ENCODE measurements at places on chromosomes 2 and 18.

DNA sequence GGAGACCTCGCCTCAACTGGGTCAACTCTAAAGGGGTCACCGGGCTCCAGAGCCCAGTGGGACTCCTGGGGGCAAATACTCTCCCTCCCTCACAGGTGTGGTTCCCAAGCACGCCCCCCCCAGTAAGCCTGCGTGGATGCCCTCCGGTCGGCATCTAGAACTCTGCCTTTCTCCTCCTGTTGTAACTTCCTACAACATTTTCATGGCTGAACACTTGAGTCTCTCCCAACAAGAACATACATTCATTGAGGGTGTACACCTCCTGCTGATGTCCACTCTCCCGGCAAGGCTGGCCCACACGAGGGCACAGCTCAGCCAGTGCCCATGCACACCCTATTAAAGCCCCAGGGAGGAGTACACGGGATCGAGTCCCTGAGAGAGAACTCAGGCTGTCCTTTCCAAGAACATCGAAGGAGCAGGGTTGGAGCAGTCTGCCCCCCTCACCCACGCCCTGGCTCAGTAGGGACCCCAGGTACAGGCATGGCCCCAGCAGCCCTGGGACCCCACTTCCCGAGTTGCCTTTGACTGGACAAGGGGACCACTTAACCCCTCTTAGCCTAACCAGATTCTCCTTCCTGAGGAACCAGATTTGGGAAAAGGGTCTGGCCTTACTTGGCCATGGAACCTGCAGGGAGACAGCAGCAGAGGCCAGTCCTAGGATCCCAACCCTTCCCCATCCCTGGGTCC is 37.4 kb downstream of the FAM178B start:
- no peak for DNase-seq

- no peak for DNase-seq
Measured at GRCh38 chr18:7369006-7369405, 138.1 kb downstream of the LRRC30 start.

- DNase-seq = no peak
Measured at GRCh38 chr2:48248251-48248933, 281.6 kb upstream of the STON1 start.

DNA sequence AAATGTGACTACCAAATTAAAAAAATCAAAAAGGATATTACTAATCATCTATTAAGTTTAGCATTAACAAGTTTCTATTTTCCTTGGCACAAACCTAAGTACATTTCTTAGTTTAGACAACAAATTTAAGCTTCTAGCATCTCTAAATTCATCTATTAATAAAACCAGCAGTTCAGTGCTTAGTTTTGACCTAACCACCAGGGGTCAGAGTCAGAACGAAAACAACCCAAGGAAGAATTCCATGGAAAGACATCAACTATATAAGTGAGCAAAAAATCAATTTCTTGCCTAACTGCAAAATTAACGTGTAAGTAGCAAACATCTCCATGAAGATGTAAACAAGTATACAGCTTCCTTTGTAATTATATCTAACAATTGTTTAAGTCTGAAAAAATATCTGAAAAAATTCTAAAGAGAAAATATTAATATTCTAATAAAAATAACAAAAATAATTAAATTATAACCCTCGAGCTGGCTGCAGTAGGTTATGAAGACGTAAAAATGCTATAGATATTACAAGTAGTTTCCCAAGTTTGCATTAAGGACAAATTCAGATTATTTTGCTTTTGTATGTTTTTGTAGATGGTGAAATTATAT is 83.7 kb downstream of the CERKL start:
- DNase-seq = no peak

DNA sequence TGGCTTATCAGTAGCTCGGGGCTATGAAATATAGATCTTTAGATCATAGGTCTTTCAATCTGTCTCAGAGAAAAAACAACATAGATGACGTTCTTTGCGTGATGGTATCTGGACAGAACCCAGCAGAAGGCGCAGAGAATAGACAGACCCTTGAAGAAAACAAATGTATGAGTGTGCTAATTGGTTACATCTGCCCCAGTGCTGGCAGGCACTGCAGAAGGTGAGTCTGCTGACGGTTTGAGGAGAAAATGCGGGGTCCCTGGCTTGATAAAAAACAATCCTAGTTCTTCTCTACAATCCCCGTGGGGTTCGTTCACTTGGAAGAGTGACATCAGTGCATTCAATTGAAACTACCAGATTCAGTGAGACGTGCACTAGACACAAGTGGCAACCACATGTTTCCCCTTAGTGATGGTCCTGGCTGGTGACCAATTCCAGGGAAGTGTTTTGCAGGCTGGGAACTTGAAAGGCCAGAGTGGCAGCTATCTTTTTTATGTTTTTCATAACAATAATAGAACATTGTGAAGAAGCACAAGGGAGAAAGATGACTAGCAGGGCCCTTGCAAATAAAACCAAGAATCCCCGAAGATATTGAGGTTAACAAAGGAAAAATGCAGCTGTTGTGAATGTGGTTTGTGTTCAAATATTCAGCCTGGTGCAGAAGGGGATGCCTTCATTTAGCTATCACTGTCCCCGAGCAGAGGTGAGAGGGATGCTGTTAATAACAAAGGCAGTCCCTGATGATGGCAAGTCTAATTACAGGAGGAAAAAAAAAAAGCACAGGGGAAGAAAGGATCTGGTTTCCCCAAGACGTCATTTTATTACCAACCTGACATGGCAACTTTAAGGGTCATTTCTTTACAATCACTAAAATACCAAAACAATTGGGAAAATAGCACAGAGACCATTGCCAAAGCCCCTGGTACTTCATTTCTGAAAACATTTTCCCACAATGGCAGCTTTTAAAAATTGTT is 337.6 kb upstream of the FIGN start:
- no peak for DNase-seq

- DNase-seq = no peak
Measured at GRCh38 chr2:8298783-8299182, 383.1 kb upstream of the ID2 start.

DNA sequence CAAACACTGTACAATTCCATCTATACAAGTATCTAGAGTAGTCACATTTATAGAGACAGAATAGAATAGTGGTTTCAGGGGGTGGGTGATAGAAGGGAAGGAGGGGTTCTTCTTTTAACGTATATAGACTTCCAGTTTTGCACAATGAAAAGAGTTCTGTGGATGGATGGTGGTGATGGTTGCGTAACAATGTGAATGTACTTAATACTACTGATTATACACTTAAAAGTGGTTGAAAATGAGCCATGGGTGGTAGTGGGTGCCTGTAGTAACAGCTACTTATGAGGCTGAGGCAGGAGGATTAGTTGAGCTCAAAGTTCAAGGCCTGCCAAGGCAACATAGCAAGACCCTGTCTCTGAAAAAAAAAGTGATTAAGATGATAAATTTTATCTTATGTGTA is 85.8 kb downstream of the SETBP1 start:
- no peak for DNase-seq

DNA sequence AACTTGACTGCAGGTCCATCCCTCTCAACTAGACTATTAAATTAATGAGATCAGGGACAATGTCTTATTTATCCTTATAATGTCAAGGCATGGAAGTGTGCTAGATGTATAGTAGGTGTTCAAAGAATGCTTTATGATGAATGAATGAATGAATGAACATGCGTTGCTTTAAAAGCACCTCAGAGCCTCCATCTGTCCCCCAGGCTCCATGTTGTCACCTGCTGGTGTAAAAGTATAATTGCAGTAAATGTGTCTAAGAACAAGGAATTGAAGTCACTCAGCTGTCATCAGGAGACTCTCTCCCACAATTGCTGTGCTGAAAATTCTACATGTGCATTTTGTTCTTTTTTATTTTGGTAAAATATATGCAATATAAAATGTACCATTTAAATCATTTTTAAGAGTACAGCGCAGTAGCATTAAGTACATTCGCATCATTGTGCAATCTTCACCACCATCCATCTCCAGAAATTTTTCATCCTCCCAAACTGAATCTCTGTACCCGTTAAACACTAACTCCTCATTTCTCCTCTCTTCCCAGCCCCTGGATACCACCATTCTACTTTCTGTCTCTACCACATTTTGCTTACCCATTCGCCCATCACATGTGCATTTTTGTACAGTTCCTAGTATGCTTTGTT is 52.6 kb downstream of the GNAL start:
- DNase-seq = no peak

- no peak for DNase-seq
Measured at GRCh38 chr2:10297191-10297830, 5.4 kb upstream of the HPCAL1 start.

DNA sequence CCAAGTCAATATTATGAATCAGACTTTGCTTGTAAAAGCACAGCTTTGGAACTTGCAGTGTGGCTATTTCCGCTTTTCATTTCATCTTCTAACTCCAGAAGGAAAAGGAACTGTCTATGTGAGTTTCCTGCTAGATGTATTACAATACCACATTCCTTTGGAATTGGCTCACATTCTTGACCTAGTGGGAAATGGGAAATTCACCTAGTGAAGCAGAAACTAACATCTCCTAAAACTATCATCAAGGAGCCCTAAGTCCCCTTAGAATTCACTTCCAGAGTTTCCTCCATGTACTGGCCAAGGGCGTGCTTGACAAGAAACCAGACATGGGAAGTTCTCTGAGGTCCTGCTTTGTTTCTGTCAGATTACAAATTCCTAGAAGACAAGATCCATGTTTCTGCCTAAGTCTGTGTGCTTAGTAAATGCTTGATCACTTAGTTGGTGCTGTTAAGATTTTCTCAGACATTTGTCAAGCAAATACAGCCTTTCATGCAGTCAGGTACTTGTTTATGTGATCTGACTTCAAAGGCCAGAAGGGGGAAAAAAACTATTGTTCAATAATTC is 275.7 kb upstream of the FN1 start:
- DNase-seq = no peak
